NCI-H2029 (cell line): ENCODE measurements at places on chromosomes 1 and 21.

DNA sequence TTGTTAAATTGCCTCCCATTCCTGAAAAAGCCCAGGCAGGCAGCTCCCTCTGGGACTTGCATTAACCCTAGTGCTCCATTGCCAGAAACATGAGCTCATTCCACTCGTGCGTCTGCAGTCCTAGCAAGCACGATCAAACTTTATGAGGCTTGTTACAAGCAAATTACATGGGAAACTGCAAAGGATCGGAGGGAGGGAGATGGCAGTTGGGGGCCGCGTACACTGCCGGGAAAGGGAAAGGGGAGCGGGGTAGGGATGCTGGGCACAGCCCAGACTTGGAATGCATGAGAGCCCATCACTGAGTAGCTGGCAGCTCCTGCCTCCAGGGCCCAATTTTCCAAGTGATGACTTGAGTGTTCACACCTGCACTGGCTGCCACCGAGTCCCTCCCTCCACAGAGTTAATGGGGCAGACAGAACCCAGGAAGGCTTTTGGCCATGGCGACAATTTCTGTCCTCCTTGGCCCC is 169.9 kb downstream of the BRINP2 start:
- DNase-seq = no peak

- no peak for DNase-seq
Measured at GRCh38 chr1:159889821-159890252, 10.1 kb downstream of the CFAP45 start.

DNA sequence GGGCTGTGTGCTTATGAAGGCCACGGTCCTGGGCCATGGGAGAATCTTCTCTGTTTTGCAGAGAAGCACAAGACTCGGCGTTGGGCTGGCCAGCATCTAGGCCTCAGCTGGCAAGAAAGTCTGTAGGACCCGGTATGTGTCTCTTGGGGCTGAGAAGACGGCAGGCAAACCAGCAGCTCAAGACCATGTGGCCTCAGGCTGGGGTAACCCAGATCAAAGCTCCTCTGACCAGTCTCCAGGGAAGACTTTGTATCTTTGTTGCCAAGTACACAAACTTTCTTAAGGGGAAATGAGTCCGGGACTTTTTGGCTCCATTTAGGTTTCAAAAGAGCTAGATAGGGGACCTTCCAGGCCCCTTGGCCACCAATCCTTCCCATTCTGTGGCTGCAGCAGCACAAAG is 60.1 kb downstream of the PTP4A2 start:
- no peak for DNase-seq

GRCh38 chr1:94679332-94680038 is 137.9 kb upstream of the F3 start:
- no peak for DNase-seq

- DNase-seq = no peak
Measured at GRCh38 chr1:9166289-9167235, 37.7 kb upstream of the GPR157 start.
